LHCN-M2 (cell line): ENCODE measurements at places on chromosomes 3 and 15. TPM values are rescaled to one million over a fixed set of nuclear protein-coding genes. Genes with fewer than 3 reads are reported as not detected.

DNA sequence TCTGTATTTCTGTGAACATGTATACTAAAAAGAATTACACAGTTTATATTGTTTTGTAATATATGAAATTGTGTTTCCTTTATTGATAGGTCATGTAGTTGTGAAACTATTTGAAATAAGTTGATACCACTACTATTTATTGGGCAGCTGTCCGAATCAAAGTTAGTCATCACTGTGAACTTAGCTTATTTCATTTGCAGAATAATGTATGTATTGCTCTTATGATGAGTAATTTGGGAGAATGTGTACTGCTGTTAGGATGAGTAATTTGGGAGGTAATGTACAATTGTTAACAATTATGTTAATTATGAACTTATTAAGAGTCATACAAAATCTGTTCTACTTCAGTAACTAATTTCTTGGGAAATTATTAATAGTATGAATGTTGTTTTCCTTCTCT lies 22.2 kb downstream of the FXR1 start:
- peak; percentile 19 for DNase-seq

The C15orf39 gene
- total RNA-seq, result 3.1 and 3.3 TPM in 2 replicates

The SEMA3G gene
- total RNA-seq, result not detected in 2 replicates

DNA sequence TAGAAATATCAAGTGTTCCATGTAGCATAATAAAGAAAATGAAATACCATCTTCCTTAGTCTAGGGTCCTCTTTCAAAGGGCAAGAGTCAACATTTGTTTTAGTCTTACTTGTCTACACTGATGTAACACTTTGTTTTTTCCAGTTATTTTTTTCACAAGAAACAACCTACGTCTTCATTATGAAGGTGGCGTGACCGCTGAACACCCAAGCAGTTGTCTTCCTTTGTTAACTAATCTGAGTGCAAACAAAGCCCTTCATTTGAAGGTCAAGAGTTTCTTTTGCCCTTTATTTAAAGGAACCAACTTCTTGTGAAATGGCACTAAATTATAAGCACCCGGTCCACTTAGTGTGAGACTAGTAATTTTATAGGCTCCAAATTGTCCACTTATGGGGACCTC lies 73.2 kb downstream of the CD47 start:
- DNase-seq, result no peak

The SOX2 gene
- total RNA-seq, result not detected in 2 replicates

GRCh38 chr3:56977561-56977889 lies 82.9 kb upstream of the SPATA12 start:
- no peak for DNase-seq

The COX5A gene
- total RNA-seq, result 97.5 and 109 TPM in 2 replicates

GRCh38 chr3:79516795-79517194 lies 251.0 kb downstream of the ROBO1 start:
- DNase-seq, result peak; percentile 3

DNA sequence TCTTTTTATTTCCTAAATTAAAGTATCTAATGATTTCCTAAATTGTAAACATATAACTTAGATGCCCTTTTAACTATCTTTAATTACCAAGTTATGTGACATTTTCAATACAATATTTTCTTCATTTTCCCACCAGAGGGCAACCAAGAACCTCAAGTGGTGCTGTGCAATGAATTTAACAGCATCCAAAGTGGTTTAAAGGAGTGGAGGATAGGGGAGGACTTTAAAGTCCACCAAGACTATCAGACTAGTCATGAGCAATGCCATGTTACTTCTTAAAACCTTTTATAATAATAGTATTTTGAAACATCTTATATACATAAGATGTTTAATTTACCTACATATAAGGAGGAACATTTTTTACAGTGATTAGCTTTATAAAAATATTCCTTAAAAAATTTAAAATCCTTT lies 74.4 kb downstream of the DLG1 start:
- DNase-seq, result peak; percentile 64

DNA sequence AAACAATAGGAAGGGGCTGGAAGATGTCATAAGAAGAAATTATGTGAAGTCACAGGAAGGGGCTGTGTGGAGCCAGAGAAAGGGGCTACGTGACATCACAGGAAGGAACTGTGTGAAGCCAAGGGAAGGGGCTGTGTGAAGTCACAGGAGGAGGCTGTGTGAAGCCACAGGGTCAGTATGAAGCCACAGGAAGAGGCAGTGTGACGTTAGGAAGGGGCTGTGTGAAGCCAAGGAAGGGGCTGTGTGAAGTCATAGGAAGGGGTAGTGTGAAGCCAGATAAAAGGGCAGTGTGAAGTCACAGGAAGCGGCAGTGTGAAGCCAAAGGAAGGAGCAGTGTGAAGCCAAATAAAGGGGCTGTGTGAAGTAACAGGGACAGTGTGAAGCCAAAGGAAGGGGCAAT lies 32.5 kb downstream of the GASK1A start:
- no peak for DNase-seq

DNA sequence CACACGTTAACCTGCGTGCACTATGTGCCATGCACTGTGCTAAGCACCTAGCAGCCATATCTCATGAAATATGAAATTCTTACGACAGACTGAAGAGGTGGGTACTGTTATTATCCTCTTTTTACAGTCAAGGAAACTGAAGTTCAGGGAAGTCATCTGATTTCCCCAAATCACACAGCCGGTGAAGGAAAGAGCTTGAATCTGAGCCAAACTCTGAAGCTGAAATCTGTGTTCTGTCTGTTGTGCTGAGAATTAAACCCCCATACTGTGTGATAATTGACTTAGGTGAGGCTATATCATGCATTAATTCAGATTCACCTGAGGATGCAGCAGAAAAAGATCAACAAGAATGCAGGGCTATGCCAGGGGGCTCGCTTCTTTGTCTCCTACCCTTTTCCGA lies 475 bp downstream of the FAM107A start:
- no peak for DNase-seq

The RBP2 gene
- not detected in 2 replicates for total RNA-seq

DNA sequence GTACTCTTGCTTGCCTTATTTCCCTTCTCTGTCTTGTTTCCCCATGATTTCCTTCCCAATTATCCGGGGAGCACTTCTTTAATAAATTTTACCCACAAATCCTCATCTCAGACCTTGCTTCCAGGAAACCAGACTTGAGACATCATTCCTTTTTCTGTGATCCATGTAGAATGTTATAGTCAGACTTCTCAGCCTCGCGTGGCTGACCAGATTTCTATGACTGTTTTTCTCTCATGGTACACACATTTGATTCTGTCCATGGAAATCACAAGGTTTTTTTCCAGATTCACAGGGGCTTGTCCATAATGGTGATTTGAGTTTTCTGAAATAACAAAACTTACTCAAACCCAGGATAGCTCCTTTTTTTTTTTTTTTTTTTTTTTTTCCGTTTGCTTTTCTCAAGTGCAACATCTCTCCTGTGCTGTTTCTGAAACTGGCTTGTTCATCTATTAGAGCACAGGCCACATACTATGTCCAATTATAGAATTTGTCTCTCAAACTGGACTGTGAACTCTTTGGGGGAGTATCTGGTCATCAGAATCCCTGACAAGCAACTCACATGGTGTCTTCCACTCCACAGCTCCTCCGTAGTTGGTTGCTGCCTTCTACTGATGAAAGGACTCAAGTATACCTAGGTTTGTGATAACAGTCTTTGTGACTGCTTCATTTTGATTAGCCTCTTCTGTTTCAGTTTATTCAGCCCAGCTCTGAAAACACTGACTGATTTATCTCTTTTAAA lies 50.8 kb downstream of the RBMS3 start:
- no peak for DNase-seq

The CLDN1 gene
- 0.06 TPM in 1 of 2 replicates, not detected in the other for total RNA-seq

DNA sequence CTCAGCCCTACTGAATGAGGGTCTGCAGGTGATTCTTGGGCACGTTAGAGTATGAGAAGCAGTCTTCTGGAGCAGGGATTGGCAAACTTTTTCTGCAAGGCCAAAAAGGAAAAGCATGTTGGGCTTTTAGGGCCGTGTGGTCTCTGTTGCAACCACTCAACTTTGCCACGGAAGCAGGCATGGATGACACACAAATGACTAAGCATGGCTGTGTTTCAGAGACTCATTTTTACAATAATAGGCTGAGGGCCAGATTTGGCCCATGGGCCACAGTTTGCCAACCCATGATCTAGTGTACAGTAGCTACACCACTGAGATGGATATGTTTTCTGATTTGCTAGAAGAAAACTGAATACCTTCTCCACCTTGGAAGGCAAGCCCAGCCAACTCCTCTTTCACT lies 66.1 kb upstream of the PRICKLE2 start:
- DNase-seq, result peak; percentile 93

The CATSPER2 gene
- total RNA-seq, result 0.29 and 0.58 TPM in 2 replicates

GRCh38 chr15:100651253-100651652 lies 48.9 kb downstream of the ASB7 start:
- peak; percentile 27 for DNase-seq

The CD86 gene
- not detected in 2 replicates for total RNA-seq
